ENCODE measurements at places on chromosomes 6 and 20.
A peak's percentile ranks its signal among the peaks of the same experiment; 100 is the strongest.

DNA sequence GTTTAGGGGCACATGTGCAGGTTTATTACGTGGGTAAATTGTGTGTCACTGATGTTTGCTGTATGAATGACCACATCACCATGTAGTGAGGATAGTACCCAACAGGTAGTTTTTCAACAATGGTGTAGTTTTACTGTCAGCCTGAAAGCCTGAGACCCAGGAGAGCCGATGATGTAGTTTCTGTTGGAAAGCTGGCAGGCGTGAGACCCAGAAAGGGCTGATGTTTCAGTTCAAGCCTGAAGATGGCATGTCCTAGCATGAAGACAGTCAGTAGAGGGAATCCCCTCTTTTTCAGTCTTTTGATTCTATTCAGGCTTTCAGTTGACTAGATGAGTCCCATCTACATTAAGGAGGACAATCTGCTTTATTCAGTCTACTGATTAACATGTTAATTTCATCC is 96.7 kb downstream of the KLHL32 start:
- no peak for DNase-seq

DNA sequence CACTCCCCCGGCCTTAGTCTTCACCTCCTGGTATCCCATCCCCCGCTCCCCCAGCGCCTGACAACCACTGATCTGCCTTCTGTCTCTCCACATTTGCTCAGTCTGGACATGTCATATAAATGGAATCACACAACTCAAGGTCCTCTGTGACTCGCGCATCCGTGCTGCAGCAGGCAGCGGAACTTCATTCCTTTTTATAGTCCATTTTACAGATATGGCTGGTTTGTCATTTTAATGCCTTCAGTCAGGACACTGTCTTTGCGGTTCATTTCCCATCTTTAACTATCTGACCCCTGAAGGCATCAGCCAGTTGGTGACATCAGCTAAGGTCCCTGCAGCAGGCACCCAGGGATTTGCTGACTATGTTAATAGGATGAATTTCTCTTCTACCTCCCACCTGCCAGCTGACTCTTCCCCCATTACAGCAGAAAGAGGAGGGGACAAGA is 125.7 kb downstream of the ZMYND8 start:
- DNase-seq = peak; percentile 31

GRCh38 chr6:56890683-56891429 is 64.1 kb upstream of the BEND6 start:
- DNase-seq = peak; percentile 89

- no peak for DNase-seq
These were observed 68.0 kb upstream of the QKI start for GRCh38 chr6:163346497-163346961.
